ENCODE measurements at places on chromosomes 2 and 18.

- no peak for DNase-seq
These were observed 66.4 kb downstream of the UBE2E3 start for GRCh38 chr2:181046833-181047232.

DNA sequence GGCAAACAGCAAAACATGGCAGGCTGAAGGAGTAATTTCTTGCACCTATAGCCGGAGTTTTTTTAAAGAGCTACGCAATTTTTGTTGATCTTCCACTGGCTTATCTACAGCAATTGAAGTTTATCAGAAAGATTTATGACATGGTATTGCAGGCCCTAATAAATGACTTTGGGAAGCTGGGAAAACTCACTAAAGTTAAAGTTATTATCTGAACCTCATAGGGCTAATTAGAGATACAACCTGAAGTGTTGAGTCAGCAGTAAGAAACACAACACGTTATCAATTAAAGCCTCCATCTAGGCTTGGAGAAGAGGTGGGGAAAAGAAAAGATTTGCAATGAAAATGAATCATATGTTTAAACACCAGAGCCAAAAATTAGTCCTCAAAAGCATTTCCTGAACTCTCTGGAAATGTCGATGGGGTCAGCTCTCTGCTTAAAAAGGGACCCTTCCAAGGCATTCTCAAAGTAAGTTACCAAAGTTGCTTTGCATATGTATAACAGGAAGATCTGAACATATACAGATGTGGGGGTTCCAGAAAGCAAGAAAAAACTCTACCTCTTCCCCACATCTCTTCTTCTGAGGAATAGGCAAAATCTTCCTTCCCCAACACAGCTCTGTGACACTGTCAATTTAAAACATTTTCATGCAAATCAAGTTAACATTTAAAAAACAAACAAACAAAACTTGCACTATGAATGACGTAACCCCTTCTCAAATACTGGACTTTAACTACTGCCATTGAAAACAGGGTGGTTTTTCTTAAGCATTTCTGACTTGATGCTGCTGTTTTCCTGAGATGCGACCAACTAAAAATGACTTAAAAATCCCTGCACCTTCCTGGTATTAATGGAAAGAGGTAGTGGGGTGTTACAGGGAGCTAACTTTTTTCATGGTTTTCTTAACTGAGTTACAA is 915.6 kb downstream of the NRXN1 start:
- DNase-seq, result no peak

DNA sequence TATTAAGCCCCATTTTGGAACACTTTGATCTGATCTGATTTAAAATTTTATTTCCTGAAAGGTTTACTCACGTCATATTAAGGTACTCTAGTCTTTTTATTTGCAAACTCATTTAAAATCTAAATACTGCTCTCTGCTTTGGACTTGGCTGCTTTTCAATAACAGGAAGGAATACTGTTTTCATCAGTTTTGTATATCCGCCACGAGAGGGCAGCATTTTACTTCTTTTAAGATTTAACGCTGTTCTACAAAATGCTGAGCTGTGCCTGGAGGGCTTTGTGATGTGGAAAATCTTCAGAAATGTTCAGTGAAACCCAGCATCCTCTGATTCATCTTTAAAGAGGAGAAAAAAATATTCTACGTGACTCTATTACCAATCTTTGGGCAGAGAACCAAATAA is 37.5 kb upstream of the SLC38A11 start:
- peak; percentile 28 for DNase-seq

- DNase-seq, result no peak
These were observed 345.7 kb downstream of the MTX2 start for GRCh38 chr2:176614930-176615329.

- DNase-seq, result no peak
These were observed 215.9 kb downstream of the RNF152 start for GRCh38 chr18:61676773-61677434.

DNA sequence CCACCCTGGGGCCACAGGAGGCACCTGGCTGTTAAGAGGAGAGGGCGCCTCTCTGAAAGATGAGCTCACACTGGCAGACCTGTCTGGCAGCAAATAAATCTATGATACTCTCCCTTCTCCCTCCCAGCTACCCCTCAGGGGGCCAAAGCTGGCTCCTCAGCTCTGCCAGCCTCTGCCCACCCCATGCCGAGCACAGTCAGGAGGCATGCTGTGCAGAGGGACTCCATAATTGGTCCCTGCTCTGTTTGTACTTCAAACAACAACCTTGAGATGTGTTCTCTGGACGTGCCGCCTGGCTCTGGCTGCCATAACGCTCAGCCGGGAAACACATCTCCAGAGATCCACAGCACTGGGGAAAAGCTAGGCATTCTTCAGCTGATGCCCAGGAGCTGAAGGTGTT is 126.7 kb downstream of the GALNT14 start:
- no peak for DNase-seq

DNA sequence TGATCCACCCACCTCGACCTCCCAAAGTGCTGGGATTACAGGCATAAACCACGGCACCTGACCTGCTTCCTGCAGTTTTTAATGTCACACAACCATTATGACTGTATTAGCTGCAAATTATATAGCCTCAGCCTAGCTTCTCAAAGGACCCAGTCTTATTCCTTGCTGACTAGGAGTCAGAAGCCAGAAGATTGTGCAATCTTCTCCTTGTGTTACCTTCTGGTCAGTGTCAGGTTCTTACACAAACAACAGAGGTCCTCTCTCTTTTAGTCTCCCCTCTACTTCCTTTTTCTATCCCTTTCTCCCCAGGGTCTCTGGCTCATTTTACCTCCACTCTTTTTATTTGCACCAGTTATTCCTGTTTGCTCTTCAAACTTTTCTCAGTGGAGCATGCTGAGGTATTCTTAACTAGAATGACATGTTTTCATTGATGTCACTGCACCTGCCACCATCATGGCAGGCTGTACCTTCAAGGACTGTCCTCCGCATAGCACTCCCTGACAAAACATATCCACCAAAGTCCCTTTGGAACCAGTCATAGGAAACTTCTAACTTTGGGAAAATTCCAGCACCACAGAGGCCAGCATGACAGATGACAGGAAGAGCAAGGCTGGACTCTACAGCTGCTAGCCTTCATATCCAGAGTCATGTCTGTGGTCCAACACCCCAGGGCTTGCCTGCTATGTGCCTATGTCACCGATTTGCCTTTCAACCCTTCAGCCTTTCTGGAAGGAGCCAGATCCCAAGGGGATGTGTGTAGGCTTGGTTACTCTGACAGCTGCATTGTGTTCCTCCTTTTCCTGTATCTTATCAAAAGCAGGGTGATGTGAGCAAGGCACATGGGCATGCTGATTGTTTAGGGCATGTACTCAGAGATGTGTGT is 45.2 kb upstream of the EPC2 start:
- DNase-seq, result no peak

GRCh38 chr2:7904319-7904718 is 777.5 kb upstream of the ID2 start:
- no peak for DNase-seq

GRCh38 chr2:145339646-145340045 is 819.7 kb upstream of the ZEB2 start:
- DNase-seq, result no peak

DNA sequence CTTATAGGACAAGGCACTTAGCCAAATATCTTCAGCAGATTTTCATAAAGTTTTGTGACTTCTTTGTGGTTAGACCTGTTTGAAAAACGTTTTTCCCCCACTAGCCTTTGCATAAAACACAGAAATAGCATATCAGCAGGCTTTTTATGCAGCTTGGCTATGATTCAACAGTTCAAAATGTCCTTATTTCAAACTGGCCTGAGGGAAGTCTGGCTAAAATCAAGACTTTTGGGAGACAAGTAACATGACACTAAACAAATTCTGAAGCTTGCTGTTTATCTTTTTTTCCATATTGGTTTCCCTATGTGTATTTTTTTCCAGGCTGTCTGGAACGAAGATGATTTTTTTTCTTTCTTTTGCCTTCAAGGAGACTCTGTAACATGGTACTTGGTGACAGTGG is 95.1 kb upstream of the L3MBTL4 start:
- DNase-seq, result no peak

- no peak for DNase-seq
These were observed 47.5 kb upstream of the ASB1 start for GRCh38 chr2:238379096-238379810.

DNA sequence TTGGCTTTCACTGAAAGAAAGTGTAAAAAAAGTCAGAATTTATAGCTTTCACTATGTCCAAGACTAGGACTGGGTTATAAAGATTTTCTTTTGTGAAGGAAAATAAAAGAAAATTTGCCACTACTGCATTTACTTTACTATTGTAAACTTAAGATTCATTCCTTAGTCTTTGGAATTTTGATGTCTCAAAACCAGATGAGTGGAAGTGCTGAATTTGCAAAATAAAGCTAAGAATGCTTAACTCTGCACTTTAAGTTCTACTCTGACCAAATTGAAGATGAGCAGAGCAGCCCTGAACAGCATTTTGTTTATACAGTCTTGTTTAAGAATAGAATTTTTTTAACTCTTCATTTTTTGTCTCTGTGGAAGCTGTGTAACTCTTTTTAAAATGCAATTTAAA is 102.4 kb downstream of the ICA1L start:
- DNase-seq, result no peak

DNA sequence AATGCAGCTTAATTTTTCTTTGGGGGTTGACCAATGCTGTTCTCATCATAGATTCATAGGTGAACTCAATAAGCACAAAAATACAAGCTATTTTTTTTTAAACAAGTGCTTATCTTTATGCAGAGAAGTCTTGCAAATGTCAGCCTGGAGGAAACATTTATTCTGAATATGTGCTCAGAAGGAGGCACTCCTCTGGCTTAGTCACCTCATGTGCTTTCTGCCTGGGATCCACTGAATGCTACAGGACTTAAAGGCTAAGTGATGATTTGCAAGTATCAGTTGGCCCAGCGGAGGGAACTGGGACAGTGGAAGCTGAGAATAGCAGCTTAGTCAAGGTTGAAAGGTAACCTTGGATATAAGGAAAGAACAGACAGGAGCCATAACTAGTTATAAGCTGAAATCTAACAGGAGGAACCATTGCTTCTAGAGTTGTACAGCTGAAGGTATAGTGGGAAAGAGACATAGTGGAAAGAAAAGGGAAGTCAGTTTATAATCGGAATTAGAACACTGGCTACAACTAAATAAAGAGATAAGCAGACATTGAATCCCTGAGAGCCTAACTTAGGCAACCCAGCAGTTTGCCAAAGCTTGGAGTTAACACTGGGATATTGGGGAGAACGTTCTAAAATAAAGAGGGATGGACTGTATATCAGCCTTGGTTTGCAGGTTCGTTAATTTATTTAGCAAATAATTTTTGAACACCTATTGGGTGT is 488.7 kb downstream of the SUCLG1 start:
- no peak for DNase-seq

DNA sequence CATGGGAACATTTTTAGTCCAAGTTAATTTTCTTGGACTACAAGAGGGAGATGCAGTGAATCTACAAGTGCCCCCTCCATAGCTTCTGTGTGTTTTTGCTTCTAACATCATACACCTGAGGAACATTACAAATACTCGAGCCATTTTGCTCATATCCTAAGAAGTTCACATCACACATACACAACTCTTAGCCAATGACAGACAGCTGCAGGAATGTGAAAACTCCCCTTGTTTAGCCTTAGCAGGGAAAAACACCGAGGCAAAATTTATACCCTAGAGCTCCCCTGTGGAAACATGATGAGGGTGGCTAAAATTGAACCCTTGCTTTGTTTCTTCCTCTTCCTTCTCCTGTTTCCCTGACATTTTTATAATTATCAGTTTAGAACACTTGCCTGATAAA is 928.3 kb upstream of the NRXN1 start:
- DNase-seq, result no peak

DNA sequence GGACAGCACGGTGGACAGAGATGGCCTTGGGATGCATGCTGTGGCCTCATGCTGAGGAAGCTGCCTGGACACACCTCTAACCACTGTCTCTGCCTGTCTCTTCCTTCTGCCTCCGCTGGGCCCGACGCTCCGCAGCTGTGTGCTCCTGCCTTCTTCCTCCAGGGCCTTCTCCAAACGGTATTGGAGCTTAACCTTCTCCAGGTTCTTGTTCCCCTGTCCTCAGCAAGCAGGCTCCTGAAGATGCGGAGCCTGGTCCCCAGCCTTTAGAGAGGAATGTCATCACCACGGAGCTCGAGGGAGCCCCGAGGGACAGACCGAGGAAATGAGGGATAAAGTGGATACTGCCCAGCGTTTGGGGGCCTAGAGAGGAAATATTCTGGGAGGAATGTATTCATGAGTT is 155.1 kb downstream of the DYSF start:
- no peak for DNase-seq

- DNase-seq, result no peak
These were observed 27.7 kb downstream of the KCTD18 start for GRCh38 chr2:200482194-200482593.

DNA sequence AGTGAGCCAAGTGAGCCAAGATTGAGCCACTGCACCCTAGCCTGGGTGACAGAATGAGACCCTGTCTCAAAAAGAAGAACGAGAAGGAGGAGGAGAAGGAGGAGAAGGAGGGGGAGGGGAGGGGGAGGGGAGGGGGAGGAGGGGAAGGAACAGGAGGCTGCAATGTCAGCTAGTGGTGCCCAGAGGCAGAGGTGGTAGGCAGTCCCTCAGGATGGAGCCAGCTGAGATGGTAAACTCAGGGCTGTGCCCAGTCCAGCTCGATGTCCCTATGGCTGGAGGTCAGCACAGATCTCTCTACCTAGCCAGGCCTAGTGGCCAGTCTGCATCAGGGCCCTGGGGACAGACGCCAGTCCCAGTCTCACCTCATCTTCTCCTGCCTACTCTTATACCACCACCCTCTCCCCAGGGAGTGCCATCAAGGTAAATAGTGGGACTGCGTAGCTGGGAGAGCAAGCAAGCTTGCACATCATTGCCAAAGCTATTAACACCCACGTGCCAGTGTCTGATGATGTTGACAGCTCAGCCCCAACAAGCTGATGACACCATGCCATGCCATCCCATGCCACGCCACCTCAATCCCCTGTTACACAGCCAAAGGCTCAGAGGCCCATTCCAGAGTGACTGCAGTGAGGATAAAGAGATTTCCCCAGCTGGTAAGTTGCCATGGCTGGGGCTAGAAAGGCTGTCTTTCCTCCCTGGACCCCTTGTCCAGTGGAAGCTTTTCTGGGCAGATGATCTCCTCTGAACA is 7.6 kb upstream of the PLB1 start:
- no peak for DNase-seq

GRCh38 chr2:39378968-39379367 is 58.1 kb downstream of the MAP4K3 start:
- DNase-seq, result no peak

All from activated T-cell treated with anti-CD3 and anti-CD28 coated beads for 24 hours (primary cell).